ENCODE measurements at places on chromosomes 7 and 10.

- DNase-seq = no peak
Observed at GRCh38 chr7:107596881-107597581, 17.0 kb downstream of the BCAP29 start.

DNA sequence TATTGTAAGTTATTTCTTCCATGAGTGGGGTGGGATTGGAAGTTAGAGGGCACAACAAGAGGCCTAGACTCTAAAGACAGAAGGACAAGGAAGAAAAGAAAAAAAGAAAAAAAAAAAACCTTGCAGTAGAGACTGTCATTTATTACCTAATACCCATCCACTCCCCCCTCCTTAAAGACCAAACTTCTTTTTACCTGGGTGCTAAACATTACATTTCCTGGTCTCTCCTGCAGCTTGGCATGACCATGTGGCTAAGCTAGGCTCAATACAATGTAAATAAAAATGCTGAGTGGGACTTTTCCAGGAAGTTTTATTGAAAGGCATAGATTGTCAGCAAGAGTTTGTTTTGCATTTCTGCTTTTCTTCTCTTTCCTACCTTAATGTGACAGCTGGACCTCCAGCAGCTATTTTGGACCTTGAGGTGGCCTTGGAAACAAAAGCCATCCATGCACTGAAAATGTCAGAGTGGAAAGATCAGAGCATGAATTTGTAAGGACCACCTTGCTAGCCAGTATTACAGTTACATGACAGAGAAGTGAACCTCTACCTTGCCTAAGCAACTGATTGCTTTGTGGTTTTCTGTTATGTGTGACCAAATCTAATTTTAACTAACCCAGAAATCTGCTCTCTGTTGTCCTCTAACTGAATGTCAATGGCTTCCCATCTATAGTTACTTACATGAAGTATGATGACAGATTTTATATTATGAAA is 81.3 kb upstream of the SFMBT2 start:
- DNase-seq = no peak

DNA sequence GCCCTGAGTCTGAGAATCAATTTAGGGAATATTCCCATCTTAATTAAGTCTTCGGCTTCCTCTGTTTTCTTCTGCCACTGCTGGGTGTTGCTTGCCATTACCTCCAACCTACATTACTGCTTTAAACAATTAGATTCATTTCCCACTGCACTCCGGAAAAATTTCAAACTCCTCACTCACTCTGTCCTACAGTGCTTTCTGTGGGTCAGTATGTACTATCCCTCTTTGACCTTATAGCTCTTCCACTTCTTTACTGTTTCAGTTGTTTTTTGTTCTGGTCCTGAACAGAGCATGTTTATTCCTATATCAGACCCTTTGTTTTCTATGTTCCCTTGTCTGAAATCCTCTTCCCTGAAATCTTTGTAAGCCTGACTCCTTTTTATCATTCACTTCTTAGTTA is 160.6 kb downstream of the MAGI2 start:
- DNase-seq = no peak

- no peak for DNase-seq
Observed at GRCh38 chr10:12473491-12473890, 124.1 kb downstream of the CAMK1D start.

GRCh38 chr10:27683226-27683625 is 62.4 kb downstream of the MKX start:
- DNase-seq = no peak

GRCh38 chr7:106290319-106290718 is 5.5 kb upstream of the NAMPT start:
- DNase-seq = no peak

- no peak for DNase-seq
Observed at GRCh38 chr7:82375713-82376112, 67.9 kb downstream of the CACNA2D1 start.

DNA sequence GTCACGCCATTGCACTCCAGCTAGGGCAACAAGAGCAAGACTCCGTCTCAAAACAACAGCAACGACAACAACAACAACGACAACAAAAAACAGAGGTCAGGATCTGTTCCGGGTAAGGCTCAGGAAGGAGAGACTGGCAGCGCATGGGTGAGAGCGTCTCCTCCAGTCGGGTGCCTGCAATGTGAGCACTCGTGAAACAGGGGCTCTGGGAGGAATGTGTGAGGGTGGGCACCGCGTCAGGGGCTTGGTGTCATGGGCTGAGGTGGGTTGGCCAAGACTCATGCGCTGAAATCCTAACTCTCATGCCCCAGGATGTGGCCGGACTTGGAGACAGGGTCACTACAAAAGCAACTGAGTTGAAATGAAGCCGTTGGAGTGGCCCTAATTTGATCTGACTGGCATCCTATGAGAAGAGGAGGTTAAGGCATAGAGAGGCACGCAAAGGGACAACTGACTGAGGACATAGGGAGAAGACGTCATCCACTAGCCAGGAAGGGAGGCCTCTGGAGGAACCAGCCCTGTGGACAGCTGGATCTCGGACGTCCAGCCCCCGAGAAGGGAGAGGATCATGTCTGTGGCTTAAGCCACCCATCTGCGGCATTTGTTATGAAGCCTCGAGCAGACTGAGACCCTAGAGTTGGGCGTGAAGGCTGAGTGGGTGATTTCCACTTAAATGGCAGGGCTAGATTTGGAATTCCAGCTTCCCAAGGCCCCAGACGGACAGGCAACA is 241.5 kb upstream of the PITRM1 start:
- no peak for DNase-seq

DNA sequence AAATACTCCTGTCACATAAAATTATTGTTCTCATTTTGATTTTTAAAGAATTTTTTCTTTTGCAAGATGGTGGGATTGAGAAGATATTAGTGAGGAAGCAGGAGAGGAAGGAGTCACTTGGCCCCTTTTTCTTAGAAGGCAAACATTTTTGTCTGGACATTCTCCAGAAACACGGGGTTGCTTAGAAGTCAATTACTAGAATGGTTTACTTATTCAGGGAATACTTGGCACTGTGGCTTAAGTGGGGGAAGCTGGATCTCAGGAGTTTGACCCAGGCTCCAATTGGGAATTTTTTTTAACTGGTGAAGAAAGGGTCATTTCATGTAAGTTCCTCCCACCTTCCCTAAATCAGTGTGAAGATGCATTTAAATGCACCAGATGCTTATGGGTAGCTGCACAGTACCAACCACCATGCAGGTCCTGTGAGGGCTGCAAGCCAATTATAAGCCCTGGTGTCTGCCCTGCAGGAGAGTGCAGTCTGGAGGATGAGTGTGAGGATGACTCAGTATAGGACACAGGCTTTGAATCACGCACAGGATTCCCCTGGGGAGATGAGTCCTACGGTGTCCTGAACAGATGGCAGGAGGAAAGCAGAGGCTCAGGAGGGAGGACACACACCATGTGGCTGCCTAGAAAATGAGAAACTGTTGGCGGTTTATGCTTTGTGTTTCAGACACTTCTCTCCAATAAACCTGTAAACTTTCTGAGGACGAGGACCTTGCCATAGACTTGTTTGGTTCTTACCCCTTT is 299.1 kb downstream of the PLXNA4 start:
- no peak for DNase-seq

DNA sequence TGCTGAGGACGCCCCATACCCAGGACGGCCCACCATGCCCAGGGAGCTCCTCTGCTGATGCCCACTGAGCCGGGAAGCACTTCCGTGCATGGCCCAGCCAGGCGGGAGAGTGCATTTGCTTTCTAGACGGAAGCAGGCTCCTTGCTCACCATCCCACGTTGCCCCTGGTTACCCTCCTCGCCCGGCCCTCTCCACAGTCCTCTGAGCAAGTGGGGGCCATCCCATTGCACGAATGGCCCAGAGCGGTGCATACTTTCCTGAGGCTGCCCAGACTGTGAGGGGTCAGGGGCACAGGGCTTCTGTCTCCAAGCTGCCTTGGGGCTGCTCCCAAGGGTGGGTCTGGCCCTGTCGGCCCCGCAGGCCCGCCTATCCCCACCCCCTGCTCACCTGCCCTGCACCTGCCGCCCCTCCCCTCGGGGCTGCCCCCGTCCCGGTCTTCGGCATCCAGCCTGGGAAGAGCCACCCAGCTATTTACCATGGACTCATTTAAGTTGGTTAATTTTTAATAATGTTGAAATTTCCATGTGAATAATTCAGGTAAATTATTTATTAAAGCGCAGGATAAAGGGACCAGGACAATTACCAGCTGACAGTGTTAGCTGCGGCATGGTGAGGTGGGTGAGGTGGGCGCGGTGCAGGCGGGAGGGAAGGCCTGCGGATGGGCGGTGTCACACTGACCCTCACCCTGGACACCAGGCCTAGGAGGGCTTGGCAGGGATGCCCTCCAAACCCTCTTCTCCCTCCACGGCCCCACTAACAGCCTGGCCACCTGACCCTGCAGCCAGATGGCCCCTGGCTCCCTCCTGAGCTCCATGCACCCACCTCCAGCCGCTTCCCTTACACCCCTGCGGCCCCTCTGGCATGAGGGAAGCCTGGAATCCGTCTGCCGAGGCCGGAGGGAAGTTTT is 104.4 kb downstream of the MICALL2 start:
- DNase-seq = no peak

DNA sequence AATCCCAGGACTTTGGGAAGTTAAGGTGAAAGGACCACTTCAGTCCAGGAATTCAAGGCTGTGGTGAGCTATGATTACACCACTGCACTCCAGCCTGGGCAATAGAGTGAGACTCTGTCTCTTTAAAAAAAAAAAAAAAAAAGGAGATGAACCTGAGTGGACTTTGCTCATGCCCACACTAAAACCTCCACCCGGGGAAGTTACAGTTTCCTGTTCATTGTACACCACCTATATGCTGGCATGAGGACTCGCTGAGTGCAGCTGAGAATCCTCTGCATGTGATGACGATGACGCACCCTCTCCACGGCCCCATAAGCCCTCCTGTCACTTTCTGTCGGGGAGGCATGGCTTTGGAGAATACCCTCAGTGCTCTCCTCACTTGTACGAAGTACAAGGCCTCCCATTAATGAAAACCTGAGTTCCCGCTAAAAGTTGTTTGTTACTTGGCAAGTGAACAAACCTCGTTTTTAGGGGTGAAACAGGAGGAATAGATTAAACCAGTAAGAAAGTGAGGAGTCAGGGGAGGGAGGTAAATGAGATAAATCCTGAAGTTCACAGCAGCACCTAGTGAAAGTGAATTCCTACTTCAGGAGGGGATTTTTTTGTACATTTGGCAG is 15.9 kb downstream of the TMEM176B start:
- DNase-seq = no peak

GRCh38 chr7:26583094-26583648 is 281.2 kb downstream of the SKAP2 start:
- no peak for DNase-seq

DNA sequence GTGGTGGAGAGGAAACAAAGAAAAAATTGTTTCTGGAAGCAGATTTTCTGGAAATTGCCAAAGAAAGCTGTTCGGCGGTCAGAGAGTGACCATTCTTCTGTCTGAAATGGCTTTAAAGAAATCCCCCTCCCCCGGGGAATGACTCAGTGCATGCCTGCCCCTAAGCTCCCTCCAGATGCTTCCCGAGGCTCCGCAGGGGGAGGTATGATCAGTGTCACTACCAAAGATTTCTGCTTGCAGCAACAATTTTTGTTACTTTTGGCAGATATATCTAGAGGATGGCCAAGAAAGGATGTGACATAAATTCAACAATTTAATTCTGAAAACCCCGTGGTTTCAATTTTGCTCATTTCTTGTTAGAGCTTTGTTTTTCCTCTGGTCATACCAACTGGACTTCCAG is 163.9 kb downstream of the JCAD start:
- DNase-seq = peak; percentile 84

- no peak for DNase-seq
Observed at GRCh38 chr10:106793617-106794016, 370.9 kb downstream of the SORCS1 start.

GRCh38 chr10:86599729-86600128 is 54.6 kb upstream of the OPN4 start:
- no peak for DNase-seq

GRCh38 chr10:24777196-24777595 is 53.5 kb upstream of the ARHGAP21 start:
- no peak for DNase-seq

- DNase-seq = no peak
Observed at GRCh38 chr10:100562008-100562672, 26.4 kb downstream of the HIF1AN start.

DNA sequence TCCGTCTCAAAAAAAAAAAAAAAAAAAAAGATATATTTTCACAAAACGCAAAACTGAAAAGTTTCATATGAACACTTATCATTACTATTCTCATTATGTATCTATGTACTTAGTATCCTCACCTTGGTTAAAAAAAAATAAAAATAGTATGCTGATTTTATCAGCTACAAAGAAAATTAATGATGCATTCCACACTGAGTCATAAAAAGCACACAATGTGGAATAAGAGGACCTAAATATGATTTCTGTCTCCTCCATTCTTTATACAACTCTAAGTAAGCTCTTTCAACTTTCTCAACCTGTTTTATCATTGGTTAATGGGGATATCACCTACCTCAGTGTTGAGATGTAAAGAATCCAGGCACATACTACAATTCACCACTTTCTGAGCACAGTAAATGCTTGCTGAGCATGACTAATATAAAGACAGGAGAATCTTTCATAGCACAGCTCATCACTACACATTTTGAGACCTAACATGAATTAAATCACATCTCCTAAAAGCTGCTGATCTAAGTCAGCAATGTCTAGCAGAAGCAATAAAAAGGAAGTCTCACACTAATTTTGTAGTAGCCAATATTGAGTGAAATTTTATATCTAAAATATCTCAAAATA is 2.7 kb downstream of the SNX13 start:
- no peak for DNase-seq

- DNase-seq = no peak
Observed at GRCh38 chr7:123864966-123865365, 20.0 kb downstream of the HYAL4 start.

- no peak for DNase-seq
Observed at GRCh38 chr7:37141742-37142141, 306.9 kb downstream of the ELMO1 start.

GRCh38 chr7:74051193-74051592 is 23.2 kb downstream of the ELN start:
- no peak for DNase-seq

GRCh38 chr10:27413831-27414348 is 90.2 kb upstream of the RAB18 start:
- DNase-seq = no peak

DNA sequence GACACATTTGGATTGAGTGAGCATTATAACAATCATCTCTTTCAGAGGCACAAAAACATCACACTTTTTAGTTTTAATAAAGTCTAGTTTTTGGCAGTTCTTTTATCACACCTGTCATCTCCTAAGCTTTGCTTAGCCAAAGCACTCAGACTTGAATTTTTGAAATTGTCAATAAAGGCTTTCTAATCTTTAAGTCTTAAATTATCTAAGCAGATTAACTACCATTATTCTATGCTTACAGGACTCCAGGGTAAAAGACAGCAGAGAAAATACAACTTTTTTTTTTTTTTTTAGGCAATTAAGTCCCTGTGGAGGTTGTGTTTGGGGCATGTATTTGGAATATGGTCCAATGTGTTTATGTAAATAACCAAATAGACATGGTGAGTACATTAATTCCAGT is 17.6 kb upstream of the DLX6 start:
- no peak for DNase-seq

DNA sequence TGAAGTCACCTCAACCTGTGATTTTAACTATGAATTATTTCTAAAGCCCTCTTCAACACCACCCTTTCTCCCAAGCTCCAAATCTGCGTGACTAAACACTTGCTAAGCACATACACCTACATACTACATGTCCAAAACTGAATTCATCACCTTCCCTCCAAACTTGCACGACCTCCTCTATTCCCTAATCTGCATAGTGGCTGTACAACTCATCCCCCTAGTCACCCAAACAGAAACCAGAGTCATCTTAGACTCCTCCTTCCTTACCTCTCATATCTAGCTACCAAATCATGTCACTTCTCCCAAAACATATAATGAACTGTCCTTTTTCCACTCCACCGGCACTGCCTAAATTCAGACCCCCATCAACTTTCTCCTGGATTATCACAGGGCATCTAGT is 16.2 kb downstream of the ARHGAP21 start:
- no peak for DNase-seq

All from tibial artery (tissue), 4 donors.